Tracheal epithelial cell (primary cell): ENCODE measurements at places on chromosomes 12 and 14. TPM values are rescaled to one million over a fixed set of nuclear protein-coding genes. Genes with fewer than 3 reads are reported as not detected.

KLRG1 gene
- total RNA-seq = 0.24 TPM in 1 of 2 replicates, not detected in the other

MYL2 gene
- not detected in 2 replicates for total RNA-seq

SERPINA3 gene
- total RNA-seq = 9.4 and 11.1 TPM in 2 replicates

HSPB8 gene
- 0.43 and 14.9 TPM in 2 replicates for total RNA-seq

P2RX2 gene
- not detected in 2 replicates for total RNA-seq

KRT4 gene
- total RNA-seq = 0.96 and 12.1 TPM in 2 replicates

RTN1 gene
- under 0.01 TPM in 1 of 2 replicates, not detected in the other for total RNA-seq

GDF11 gene
- 0.43 and 0.72 TPM in 2 replicates for total RNA-seq

ISM2 gene
- under 0.01 and 0.21 TPM in 2 replicates for total RNA-seq

TSPAN19 gene
- total RNA-seq = not detected in 2 replicates

HECTD1 gene
- 223 and 288 TPM in 2 replicates for total RNA-seq

PIK3C2G gene
- total RNA-seq = under 0.01 and 0.21 TPM in 2 replicates

ESRRB gene
- not detected in 2 replicates for total RNA-seq

PLBD1 gene
- 2.8 and 3.1 TPM in 2 replicates for total RNA-seq
